ENCODE measurements at places on chromosomes 6 and 20. TPM values are rescaled to one million over a fixed set of nuclear protein-coding genes. Genes with fewer than 3 reads are reported as not detected.

GRCh38 chr6:118869350-118869749 is 24.6 kb upstream of the ASF1A start:
- ATAC-seq, result no peak

The TUBB2A gene
- 674 TPM for total RNA-seq

The CLPSL2 gene
- total RNA-seq, result not detected

DNA sequence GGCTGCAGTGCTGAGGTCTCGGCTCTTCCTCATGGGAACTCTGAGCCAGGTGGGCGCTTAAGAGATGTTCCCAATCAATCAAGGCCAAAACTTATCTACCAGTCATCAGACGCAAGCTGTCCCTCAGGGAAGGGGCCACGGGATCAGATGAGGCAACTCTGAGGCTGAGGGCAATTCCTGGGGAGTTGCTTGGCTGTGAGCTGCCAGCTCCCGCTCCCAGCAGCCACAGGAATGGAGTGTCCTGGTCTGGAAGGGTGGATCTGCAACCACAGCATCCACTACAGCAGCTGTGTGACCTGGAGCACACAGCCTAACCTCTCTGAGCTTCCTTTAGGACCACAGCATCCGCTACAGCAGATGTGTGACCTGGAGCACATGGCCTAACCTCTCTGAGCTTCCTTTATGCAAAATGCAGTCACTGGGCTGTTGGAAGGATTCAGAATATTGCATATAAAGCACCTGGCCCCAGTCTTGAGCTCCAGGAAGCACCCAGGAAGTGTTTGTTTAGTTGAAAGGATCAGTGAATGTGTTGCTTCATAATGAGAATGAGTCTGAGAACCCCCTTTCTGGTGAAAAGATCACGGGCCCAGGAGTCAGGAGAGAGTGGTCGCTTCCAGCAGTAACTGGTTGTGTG is 60.9 kb downstream of the TFAP2C start:
- ATAC-seq, result no peak

GRCh38 chr20:40813708-40814630 is 124.9 kb upstream of the MAFB start:
- ATAC-seq, result no peak

The BPI gene
- total RNA-seq, result 1.1 TPM

All from motor neuron (in vitro differentiated cells).